ENCODE measurements at places on chromosomes 16 and 17.

DNA sequence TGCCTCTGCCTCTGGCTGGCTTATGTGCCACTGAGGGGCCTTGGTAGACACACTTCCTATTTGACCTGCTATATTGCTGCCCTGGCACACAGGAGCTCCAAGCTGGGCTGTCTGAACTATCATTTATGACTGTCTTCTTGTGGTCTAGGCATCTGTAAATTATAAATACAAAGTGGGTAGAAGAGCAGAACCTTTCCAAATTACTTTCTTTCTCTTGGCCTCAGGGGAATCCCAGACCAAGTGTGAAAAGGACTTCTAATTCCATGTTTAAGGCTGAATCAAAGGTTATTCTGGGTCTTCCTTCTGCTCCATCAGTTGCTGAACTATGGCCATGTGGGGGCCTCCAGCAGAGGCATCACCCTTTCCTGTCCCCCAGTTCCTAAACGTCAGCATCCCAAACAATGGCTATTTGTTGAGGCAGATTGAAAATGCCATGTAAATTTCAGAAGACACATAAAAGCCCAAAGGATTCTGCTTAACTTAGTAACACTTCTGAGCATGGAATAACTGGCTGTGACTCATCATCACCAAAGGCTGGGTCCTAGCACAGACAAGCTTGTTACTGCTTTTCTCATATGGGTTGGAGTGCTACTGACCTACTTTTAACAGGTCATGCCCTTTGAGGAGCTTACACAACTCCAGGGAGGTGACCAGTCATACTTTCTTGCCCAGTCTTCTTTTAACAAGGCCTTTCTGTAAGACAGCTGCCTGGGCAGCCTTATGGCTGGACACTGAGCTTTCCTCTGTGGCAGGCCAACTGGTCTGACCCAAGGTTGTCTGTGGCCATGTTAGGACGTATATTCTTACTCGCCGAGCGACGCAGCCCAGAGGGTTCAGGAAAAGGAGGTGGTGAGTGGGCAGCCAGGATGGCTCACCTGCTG, 154.8 kb downstream of the VPS53 start:
- DNase-seq = peak; percentile 64

DNA sequence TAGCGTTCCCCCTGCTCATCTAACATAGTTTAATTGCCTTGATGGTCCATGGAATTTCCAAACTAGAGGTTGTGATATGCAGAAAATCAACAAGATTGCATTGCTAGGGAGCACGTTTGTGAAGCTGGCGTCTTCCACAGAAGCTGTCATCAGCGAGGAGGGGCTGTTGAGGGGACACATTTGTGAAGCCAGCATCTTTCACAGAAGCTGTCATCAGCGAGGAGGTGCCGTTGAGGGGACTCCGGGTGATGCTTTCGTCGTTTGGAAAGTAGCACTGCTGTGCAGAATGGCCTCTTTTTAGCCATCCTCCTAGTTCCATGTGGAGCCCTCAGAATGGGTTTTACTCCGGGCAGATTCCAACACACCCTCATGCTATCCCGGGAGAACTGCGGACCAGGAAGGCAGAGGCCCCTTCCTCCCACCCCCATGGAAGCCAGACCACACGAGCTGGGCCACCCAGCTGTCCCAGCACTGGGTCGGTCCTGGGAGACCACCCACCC, 119.6 kb upstream of the CHMP6 start:
- no peak for DNase-seq

DNA sequence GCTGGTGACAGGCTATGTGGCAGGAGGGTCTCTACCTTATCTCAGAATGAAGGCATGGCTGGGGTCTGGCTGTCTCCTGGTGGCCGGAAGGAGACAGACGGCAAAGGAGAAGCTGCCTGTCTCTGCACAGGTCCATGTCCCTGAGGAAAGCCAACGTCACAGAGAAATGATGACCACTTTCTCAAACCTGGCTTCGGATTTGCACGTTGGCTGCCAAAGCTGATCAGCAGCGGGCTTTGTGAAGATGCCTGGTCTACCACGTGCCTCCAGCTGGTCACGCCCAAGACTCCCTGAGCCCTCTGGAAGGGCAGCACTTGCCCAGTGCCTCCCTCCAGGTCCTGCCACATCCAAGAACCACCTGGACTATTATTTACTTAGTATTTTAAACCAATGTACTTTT, 8.4 kb downstream of the DEXI start:
- DNase-seq = no peak

DNA sequence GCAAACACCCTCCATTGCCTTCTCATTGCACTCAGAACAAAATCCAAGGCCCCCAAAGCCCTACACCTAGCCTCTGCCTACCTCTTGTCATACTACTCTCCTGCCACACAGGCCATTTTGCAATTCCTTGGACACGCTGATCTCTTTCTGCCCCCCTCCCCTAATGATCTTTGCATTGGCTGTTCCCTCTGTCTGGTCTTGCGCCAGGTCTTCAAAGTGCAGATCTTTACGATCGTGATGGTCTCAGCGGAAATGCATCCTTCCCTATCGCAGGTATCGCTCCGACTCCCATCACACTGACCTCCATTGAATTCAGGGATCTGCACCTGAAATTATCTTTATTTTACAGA, 777 bp upstream of the MOSMO start:
- DNase-seq = no peak

DNA sequence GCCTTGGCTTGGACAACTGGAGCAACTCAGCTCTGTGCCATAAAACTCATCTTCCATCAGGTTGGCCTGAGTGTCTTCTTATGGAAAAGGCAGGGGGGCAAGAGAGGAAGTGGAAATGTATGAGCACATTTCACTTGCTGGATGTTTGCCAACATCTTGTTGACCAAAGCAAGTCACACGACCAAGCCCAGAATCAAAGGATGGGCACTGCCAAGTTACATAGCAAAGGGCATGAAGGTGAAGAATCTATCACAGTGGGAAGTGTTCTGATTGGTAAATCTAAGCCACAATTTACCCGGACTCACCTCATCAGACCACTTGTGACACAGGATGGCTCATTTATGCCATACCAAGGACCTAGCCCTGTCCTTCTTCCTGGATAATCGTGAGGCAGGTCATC, 310.5 kb upstream of the IRX5 start:
- no peak for DNase-seq

- DNase-seq = no peak
Observed at GRCh38 chr17:37134050-37134449, 185.3 kb downstream of the AATF start.

- peak; percentile 11 for DNase-seq
Observed at GRCh38 chr16:68197250-68197649, 38.7 kb downstream of the ESRP2 start.

DNA sequence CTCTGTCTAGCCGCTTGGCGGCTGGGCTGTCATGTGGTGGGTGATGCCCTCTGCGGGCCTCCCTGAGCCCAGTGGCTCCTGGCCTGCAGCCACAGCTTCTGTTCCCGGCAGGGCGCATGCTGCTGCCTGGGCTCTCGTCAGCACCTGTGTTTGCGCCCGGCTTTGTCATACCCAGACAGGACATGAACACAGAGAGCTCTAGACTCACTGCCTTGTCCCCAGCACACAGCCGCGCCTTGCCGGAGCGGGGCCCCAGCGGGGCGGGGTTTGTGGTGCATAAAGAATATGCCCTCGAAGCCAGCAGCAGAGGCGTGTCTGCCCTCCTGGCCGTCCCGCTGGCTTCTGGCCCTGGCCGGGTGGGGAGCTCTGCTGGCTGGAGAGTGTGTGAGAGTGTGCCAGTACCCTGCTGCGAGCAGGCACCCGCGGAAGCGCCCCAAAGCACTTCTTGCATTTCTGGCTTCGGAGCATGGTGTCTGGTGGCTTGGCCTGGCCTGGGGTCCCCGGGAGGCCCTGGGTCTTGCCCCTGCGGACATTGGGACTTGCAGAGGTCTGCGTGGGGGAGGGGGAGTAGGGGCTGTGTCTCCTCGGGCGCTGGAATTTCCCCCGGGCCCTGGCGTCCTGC, 14.4 kb downstream of the ASPSCR1 start:
- DNase-seq = peak; percentile 80

DNA sequence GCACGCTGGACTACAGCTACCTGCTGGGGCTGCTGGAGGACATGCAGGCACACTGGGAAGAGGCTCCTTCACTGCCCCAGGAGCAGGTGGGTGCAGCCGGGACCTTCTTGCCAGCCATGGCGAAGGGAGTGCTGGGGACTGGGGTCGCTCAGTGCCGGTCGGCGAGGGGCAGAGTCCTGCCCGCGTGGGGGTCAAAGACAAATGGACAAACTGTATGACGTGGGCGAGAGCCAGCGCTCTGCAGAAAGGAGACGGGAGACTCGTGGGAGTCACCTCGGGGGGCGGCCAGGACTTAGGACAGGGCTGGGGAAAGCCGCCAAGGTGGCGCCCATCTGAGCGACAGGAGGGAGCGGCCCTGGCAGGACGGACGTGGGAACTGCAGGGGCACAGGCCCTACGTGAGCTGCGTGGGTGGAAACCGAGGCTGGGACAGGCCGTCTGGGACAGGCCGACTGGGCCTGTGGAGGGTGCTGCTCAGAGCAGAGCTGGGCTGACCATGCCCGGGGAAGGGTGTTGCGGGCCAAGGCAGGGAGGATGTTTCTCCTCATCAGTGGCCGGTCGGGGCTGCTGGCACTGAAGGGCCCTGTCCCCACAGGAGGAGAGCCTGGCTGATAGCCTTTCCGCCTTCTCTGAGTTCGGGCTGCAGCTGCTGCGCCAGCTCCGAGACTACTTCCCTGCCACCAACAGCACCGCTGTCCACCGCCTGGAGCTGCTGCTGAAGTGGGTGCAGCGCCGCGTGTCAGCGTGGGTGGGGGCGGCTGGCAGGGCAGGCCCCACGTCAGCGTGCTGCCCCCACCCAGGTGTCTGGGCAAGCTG, 8.0 kb downstream of the TSR3 start:
- DNase-seq = no peak

- no peak for DNase-seq
Observed at GRCh38 chr16:15873301-15873700, 15.1 kb downstream of the CEP20 start.

DNA sequence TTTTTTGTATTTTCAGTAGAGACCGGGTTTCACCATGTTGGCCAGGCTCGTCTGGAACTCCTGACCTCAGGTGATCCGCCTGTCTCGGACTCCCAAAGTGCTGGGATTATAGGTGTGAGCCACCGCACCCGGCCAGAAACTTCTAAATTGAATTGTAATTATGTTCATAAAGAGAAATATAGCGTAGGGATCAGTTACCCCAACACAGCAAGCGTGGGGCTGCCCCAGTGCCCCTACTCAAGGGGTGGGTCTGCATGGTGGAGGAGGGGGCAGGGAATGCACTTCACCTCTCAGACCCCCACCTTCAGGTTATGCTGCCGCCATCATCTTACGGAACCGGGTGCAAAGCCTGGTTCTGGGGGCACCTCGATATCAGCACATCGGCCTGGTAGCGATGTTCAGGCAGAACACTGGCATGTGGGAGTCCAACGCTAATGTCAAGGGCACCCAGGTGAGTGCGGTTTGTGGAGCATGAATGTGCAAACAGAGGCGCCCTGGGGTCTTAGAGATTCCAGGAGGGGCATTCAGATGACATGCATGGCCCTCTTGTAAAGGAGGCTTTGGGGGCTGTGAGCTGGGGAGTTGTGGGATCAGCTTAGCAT, 18.0 kb downstream of the ITGAM start:
- DNase-seq = no peak

DNA sequence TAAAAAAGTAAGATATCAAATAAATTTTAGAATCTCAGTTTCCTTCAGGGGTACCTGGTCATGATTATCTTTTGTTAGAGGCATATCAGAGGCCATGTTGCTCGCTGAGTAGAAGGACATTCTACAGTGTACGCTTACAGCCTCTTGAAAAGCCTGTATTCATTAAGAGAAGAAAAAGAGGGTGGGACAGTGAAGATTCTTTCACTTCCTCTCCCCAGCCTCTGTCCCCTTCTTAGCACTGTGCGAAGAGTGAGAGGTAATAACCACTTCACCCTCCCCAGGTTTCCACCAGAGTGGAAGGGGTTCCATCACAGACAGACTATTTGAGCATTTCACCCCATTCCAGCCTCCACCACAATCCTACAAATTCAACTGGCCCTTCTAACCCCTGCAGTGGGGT, 4.8 kb upstream of the LPO start:
- DNase-seq = no peak

- no peak for DNase-seq
Observed at GRCh38 chr16:4426021-4426684, 485 bp downstream of the DNAJA3 start.

DNA sequence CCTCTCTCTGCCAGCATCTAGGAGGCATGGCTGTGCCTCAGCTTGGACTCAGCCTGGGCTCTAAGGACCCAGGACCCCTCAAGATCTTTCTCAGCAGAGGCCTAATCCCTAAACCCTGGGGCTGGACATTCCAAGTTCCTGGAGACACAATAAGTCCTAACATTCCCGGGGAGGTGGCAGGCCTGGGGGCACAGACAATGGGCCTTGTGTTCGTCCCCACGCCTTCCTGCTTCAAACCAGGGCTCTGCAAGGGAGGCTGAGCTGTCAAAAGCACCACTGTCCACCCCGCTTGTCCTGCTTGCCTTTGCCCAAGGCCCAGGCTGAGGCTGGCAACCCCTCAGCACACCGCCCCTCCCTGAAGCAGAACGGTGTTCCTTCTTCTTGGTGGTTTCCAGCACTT, 13.7 kb downstream of the SDK2 start:
- no peak for DNase-seq

DNA sequence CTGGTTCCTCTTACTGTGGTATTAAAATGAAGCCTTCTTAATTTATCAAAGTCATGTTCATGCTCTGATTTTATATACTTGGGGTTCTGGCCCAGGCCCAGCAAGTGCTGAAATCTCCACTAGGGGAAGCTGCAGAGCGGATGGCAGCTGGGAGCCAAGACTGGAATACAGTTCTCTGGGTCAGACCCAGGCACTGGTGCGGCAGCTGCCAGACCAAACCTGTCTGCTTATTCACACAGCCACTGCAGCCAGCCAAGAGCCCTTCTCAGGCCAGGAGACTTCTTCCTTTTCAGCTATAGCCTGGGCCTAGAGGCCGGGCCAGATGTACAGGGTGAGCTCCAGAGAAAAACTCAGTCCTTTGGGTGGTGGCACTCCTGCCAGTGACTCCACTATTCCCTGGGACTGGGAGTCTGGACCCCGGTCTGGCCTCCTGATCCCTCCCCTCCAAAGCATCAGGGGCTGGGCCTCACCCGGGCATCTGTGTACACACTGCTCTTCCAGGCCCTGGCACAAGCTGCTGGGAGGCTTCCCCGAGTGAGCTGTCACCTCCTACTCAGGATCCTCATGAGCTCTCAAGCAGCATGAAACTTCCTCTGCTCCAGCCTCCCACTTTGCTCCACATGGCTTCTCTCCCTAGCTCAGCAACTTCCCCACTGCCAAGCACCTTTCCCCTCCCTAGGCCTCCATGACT, 24.4 kb downstream of the ATP6V0D1 start:
- DNase-seq = peak; percentile 45

DNA sequence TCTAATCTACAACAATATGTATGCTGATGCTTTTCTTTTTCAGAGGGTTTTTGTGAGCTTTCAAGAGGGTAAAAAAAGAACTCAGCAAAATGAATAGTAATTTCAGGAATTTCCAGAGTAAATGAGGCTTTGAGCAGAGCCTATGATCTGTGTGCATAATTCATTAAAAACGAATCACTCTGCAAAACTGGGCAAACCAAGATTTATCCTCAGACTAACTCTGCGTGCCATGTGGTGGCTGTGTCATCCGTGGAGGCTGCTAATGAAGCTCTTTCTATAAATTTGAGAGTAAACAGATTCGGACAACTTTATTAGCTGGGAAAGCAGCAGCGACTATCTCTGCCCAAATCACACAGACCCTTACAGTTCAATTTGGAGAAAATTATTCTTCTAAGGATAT, 83.8 kb downstream of the FOXL1 start:
- no peak for DNase-seq
